ENCODE measurements at places on chromosomes 7 and 10.

- DNase-seq = no peak
Observed at GRCh38 chr10:68895041-68895440, 6.1 kb upstream of the DDX50 start.

DNA sequence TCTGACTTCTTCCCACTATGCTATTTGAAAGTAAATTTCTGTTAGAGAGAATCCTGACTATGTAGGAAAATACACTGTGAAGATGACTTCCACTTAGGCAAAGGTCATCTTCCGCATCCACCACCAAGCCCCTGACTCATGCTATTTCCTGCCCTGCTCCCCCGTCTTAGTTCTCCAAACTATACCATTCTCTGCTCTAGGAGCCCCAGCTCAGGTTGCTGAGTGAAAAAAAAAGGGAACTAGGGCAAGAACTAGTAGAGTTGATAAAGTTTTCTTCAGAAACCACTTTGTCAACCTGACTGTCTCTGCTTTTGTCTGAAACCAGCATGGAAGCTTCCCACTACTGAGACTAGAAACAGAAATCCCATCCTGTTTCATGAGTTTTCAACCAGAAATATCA is 96.9 kb downstream of the EVX1 start:
- DNase-seq = no peak

DNA sequence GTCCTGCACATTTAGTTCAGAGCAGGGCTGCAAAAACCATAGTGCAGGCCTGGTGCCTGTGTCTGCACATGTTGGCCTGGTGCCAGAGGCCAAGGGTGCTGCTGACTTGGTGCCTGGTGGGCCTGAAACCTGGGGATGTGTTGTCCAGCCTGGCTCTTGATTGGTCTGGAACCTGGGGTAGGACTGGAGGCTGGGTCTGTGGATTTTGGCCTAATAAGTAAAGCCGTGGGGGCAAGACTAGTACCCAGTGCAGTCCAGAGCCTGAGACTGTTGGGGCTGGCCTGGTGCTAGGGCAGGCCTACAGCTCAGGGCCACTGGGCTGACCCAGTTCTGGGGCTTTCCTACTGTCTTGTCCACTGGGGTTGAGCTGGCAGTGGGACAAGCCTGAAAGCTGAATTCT is 817.9 kb downstream of the DNAJB9 start:
- no peak for DNase-seq

DNA sequence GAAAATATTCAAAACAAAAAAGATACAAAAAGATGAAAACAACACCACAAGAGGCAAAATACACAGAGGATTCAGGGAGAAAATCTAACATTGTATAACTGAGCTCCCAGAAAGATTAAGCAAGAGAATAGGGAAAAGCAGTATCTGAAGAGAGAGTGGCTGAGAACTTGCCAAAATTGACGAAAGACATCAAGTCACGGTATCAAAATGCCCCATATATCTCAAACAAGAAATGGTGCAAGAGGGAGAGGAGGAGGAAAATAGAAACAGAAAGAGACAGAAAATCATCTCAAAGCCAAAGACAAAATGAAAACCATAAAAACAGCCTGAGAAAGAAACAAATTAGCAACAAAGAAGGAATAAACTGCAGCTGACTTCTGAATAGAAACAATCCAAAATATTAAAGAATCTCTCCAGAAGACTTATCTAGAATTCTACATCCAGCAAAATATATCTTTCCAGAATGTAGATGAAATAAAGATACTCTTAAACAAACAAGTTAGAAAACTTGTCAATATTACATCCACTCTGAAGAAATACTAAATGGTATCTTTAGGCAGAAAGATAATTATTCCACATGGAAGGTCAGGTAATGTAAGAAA is 5.5 kb downstream of the USP6NL start:
- no peak for DNase-seq

GRCh38 chr10:128892005-128892404 is 575.0 kb upstream of the MGMT start:
- DNase-seq = no peak

DNA sequence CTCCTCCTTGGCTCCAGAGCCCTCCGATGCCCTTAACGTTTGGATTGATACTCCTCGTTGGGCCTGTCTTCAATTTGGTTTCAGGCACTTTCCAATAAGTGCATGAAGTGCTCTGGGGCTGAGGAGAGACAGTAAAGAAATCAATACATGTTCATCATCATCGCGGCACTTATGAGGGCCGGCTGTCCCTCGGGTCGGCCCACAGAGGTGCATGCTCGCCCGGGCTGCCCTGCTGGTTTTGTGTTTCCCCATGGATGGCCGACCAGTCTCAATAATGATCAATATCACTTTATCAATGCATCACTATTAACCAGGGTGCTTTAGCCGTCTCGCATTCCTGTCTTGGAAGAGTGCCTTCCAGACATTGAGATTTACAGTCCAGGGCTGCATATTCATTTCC is 154.2 kb downstream of the EBF3 start:
- no peak for DNase-seq

- DNase-seq = no peak
Observed at GRCh38 chr7:155260498-155260872, 37.2 kb upstream of the INSIG1 start.
